ENCODE measurements at places on chromosomes 4 and X.

- no peak for DNase-seq
These were observed 18.8 kb upstream of the C4orf36 start for GRCh38 chr4:86910820-86911684.

DNA sequence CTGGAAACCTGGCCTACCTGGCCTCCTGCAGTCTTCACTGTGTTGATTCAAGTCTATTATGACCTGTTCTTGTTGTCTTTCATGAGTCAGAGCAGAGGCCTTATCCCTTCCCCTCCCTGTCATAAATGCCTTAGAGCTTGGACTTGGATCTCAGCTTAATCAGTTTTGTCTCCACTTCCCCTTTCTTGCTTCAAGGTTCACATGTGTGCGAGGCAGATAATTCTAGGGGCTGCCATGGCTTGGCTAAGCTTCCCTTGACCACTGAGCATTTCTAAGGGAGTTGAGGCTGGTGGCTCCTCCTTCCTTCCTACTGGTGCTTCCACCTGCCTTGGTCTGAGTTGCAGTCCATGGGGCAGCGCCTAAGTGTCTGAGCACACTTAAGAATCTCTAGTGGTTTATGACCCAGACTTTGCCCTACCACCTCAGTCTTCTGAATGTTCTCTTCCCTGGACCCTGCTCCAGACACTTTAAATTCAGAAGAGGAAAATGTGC, 1.7 kb upstream of the HEPH start:
- no peak for DNase-seq

GRCh38 chr4:120694973-120695372, 227.6 kb downstream of the PRDM5 start:
- no peak for DNase-seq

- no peak for DNase-seq
These were observed 6.0 kb downstream of the DHX15 start for GRCh38 chr4:24578364-24578763.

DNA sequence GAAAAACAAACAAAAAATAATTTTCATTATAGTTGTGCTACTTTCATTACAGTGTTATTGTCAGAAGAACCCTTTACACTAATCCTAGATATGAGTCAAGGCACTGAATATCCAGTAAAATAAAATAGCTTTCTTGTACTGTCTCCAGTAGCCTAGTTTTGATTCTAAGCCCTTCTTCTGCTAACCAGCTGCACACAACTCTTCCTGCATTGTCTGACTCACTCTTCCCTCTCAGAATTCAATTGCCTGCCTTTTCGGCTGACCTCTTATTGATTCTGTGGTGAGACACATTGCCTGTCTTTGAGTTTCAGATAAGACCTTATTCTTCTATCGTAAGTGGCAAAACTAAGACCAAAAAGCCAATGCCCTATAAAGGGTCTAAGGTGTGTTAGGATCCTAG, 26.7 kb upstream of the PCDH18 start:
- no peak for DNase-seq

GRCh38 chrX:31209005-31209628, 137.3 kb upstream of the FTHL17 start:
- no peak for DNase-seq

DNA sequence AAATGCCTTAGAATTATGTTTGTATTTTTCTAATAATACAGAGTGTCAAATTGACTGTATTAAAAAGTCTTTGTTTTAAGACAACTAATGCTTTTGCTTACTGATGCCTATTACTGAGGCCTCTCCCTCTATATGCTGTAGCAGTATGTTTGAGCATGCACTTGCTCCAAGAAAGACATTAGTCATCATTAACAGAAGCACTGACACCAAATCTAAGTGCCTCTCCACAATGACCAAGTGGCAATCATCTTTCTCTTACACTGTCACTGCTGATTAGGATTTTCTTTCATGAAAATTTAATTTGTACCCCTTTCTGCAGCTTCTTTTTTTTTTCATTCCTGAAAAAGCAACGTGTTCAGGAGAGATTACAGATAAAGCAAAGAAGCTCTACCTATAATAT, 11.1 kb upstream of the MAB21L2 start:
- no peak for DNase-seq

- DNase-seq: no peak
These were observed 959 bp downstream of the BRS3 start for GRCh38 chrX:136488706-136489105.

- no peak for DNase-seq
These were observed 48.5 kb upstream of the GPRIN3 start for GRCh38 chr4:89356086-89356485.

DNA sequence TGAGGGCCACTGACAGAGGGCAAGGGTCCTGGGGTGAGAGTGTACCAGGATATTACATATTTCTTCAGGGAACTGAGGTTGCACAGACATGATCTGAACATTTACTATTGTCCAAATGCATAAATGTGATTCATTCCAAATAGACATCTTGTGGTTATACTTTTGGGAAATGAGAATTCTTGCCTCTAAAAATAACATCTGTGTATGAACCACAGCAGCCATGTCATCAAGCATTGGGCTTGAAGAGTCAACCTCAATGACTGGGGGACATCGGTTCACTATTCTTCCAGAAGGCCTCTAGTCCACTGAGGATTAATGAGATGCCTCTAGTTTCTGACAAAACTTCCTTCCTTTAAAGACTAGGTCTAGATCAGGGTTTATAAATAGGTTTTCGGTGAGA, 193.1 kb upstream of the GPC4 start:
- no peak for DNase-seq

DNA sequence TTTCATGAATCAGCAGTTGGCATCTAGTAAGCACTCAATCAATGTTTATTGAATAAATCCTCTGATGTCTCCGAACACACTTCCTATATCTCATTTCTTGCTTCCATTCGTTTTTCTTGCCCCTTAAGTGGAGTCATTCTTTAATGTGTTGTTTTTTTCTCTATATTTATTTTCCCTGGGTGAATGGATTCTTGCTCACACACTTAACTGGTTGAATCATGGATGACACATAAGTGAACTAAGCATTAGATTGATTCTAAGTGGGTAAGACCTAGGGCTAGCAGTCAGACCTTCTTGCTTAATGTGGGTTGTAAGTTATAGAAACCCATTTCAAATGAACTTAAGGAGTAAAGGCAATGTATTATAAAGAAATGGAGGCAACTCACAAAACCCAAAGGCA, 111.1 kb downstream of the RTL3 start:
- DNase-seq: no peak

GRCh38 chrX:115367951-115368350, 78.4 kb downstream of the LUZP4 start:
- DNase-seq: no peak

DNA sequence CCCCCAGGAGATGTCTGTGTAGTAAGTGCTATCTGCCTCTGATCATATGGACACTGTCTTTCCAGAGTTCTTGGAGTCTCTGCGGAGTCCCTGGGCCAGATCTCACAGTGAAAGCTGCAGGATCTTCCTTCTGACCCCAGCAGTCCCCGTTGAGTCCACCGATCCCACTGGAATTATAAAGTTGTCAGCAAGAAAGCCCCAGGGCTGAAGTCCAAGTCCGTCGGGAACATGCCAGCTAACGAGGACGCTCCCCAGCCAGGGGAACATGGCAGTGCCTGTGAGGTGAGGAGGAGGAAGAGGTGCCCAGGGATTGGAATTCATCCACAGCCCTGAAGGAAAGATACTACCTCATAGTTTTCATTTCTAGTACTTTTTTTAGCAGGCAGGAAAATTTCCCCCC, 9.3 kb downstream of the ZNF81 start:
- DNase-seq: no peak

GRCh38 chr4:183499801-183500200, 5.1 kb upstream of the ING2 start:
- no peak for DNase-seq

- DNase-seq: peak; percentile 15
These were observed 382.2 kb upstream of the IGFBP7 start for GRCh38 chr4:57492251-57492878.

DNA sequence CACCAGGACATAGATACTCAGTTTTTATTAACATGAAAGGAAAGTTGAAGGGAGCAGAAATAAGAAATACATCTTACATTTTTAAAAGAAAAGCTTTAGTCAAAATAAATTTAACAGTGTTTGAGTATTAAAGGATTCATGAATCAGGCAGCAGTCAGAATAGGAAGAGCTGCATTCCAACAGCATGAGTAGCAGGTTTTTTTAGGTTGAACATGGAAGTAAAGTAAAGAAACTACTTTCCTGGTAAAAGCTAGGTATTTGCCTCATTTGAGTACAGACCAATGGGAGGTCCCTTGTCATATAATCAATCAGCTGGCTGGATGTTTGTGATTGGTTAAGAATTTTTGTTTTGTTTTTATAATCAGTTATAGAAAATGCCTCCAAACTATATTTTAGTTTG, 645.9 kb upstream of the INTU start:
- DNase-seq: no peak

DNA sequence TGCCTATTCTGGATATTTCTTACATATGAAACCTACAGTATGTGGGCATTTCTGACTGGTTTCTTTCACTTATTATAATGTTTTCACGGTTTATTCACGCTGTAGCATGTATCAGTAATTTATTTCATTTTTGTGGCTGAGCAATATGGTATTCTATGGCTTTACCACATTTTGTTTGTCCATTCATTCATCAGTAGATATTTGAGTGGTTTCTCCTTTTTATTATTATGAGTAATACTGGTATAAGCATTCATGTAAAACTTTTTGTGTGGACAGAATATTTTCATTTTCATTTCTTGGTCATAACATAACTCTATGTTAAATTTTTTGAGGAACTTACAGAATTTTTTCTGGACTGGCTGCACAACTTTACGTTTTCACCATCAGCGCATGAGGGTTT, 122.7 kb upstream of the PABPC5 start:
- no peak for DNase-seq

- no peak for DNase-seq
These were observed 116.0 kb downstream of the SOWAHB start for GRCh38 chr4:76781698-76782595.

- no peak for DNase-seq
These were observed 166.8 kb downstream of the SHROOM3 start for GRCh38 chr4:76601791-76602190.

- no peak for DNase-seq
These were observed 21.8 kb upstream of the P2RY10 start for GRCh38 chrX:78923198-78924015.

DNA sequence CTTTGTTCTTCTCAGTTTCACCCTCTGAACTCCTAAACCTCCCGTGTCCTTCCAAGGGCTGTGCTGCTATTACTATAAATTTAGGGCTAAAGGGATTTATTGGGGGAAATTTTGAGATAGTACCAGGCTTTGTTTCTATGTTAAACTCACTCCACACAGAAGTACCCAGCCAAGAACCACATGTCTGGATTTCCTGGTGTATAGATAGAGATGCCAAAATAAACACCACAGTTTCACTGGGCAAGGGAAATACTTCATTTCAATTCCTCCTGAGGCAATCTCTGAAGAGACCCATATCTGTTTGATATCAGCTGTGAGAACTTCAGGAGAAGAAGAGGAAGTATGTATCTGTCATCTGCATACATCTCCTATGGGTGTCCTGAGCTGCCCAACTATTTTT, 21.7 kb upstream of the CLNK start:
- no peak for DNase-seq

DNA sequence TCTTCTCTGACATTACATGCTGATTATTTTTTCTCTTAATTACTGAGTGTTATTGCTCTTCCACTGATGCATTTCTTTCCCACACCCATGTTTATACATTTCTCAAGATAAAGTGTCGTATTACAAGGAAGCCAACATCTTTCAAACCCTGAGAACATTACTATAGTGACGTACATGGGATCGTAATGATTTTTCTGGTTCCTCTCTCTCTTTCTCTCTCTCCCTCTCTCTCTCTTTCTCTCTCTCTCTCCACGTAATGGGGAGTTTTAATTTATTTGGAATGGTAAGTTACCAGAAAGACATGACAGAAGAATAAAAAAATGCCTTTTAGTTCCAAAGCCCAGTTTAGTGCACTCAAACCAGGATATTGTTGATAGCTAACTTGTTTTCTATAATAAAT, 40.4 kb upstream of the MAPK10 start:
- DNase-seq: no peak

GRCh38 chr4:6500481-6501140, 28.2 kb upstream of the PPP2R2C start:
- DNase-seq: no peak

DNA sequence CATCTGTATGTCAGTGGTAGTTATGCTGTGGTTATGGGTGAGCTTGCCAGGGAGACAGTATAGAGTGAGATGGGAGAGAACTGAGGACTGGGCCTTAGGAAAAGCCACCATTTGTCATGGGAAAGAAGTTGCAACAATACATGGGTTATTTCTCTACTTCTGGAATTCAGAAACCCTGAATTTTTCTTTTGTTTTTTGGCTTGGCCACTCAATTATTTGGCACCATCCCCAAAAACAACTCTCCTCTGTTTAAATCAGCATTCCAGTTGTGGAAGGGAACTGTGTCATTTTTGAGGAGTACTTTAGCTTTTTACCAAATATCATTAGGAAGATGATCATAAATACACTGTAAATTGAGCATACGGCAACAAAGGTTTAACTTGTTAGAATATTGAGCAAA, 41.1 kb upstream of the ACSL4 start:
- DNase-seq: no peak

- no peak for DNase-seq
These were observed 727.7 kb upstream of the FAM241A start for GRCh38 chr4:111417521-111417920.

- no peak for DNase-seq
These were observed 258.1 kb downstream of the UNC5C start for GRCh38 chr4:95290702-95291101.

DNA sequence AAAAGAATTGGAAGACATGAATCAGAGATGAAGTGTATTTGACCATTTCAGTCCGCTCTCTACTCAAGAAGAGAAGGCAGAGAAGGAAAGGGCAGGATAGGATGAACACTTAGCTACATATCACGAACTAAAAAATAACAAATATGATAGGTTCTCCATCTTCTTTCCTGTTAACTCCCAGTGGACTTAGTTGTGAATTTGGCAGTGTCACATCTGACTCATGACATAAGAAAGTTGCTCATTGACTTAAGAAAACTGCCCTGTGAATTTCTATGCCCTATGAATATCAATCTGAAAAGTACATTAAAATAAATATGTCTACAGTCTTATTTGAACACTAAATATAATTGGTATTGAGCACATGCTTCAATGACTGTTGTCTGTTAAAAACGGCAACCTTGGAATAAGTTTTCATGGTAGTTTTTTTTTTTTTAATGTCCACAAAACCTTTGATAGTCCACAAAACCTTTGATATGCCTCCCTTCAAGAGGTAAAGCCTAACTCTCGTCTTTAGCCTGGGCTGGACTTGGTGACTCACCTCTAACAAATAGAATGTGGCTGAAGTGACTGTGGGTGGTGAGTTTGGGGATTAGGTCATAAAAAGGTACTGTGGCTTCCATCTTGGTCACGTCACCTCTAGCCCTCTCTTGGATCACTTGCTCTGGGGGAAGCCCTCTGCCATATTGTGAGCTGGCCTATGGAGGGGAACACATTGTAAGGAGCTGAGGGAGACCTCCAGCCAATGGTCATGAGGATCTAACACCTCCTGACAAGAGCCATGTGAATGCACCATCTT, 184.7 kb upstream of the S100G start:
- no peak for DNase-seq
